ENCODE measurements at places on chromosomes 3 and 15.

DNA sequence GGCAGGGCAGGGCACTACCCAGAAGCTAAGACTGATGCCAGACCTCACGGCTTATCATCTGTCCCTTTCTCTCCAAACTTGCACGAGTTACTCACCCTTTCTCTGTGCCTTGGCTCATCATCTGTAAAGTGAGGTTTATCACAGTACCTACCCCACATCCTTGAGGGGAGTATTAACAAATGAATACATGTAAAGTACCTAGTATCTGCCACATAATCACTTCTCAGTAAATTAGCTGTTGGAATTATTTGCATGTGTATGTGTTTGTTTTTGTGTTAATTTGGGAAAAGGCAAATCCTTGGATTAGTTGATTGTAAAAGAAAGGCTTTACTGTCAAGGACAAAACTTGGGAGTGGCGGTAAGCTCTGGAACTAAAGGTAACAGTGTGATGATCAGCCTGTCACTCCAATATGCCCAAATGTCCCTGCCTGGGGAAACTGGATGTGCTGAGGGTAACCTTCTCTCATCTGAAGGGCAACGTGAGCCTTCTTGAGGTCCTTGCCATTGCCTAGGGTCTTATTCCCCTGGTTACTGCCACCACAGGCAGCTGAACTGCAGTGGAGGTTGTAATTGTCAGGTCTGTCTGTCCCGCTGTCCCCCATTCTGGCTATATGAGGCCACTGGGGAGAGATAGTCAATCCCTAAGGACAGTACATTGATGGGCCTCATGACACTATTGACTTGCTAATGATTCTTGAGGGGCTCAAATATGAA is 269.4 kb downstream of the CLSTN2 start:
- DNase-seq = no peak

DNA sequence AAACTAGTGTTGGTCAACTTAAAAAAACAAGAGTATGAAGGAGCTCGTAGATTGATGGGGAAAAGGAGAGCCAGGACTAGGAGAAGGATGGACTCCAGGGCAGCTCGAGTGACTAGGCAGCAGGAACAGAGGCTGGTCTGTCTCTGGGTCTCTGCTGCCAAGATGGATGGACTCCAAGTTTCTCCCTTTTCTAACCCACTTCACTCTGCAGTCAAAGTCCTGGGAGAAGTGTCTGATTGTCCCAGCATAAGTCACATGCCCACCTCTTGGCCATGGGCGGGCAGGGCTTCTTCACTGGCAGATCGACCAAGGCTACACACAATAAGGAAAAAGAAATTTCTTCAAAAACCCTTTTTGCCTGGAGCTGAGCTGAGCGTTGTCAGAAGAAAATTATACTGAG is 9.2 kb upstream of the EPB42 start:
- no peak for DNase-seq

GRCh38 chr15:74781431-74782258 is at the start of gene CSK:
TSS of gene CSK (plus strand) at chr15:74782080. CDS start at chr15:74798298, 16,218 bp downstream.
- peak; percentile 67 for DNase-seq

DNA sequence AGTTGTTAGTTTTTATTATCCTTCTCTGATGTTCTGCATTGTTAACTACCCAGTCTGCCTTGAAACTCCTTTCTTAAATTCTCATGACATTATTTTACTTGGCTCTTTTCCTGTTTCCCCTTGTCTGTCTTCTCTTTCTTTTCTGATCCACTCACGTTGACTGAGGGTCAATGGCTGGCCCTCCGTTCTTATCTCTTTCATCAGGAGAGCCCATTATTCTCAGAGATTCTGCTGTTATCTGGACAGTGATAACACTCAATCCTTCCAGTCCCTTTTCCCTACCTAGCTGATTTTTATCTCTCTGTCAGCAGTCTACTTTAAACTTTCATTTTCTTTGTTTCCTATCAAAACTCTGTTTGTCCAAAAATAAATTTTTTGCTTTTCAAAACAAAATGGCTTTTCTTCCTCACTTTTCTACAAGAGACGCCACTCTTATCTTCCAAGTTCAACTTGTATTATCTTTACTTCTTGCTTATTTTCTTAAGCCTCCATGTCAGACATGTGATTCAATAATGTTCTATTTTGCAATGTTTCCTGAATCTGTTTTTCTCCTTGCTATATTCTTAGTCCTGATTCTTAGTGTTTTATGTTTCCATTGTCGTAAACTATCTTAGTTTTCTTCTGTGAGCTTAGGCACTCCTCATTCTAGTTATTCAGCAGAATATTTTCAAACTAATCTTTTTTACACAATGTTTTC is 120.2 kb downstream of the NEDD4 start:
- DNase-seq = no peak

- DNase-seq = no peak
Observed at GRCh38 chr3:127456471-127457093, 134.0 kb downstream of the TPRA1 start.

DNA sequence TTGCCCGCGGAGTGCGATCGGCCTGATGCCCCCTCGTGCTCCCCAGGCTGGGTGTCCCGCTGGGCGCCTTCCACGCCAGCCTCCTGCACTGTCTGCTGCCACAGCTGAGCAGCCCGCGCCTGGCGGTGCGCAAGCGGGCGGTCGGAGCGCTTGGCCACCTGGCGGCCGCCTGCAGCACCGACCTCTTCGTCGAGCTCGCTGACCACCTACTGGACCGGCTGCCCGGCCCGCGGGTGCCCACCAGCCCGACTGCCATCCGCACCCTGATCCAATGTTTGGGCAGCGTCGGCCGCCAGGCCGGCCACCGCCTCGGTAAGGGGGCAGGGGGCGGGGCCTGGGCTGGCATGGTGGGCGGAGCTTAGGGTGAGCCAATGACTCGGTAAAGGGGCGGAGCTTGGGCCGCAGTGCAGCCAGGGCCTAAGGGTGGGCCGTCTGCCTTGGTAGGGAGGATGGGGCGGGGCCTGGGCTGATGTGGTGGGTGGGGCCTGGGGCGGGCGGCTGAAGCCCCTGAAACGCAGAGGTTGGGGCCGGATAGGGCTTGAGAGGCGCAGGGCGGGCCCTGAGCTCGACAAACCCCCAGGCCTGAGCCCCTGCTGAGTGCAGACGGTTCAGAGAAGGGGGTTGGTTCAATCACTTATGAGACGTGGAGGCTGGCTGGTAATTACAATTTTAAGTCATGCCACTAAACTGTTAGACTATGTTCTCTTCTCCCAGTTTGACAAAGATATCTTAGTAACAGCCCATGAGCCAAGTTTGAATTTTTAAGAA is 13.7 kb downstream of the CAND2 start:
- DNase-seq = peak; percentile 89

GRCh38 chr3:32551087-32551486 is 19.6 kb downstream of the DYNC1LI1 start:
- DNase-seq = no peak
